ENCODE measurements at places on chromosomes 6 and 20.

DNA sequence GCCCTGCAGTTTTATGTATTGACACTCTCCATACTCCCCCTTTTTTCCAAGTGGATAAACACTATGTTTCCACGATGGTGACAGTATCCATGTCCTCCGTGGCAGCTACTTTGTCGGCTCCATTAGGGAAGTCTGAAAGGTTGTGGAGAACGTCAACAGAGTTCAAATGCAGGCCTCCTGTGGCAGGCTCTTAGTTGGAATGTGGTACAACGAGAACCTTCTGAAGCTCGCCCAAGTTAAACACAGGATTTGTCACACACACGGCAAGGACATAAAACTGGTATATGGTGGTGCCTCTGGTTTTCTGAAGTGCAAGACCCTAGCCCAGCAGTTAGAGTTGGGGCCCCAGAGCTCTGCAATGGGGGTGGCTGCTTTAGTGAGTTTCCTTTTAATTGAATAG lies 187.0 kb upstream of the TAB2 start:
- no peak for DNase-seq

DNA sequence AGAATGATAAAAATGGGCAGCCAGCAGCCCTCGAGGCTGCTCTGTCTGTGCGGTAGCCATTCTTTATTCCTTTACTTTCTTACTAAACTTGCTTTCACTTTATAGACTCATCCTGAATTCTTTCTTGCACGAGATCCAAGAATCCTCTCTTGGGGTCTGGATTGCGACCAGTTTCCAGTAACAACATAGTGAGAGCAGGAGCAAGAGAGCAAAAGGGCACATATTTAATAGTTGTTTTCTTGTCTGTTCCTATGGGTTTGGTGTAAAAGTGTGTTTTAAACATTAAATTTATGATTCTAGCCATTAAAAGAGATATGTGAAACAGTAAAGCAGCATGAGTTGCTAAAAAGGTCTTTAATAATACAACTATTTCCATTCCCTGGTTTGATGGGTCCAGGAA lies 78.8 kb upstream of the OPRM1 start:
- no peak for DNase-seq

DNA sequence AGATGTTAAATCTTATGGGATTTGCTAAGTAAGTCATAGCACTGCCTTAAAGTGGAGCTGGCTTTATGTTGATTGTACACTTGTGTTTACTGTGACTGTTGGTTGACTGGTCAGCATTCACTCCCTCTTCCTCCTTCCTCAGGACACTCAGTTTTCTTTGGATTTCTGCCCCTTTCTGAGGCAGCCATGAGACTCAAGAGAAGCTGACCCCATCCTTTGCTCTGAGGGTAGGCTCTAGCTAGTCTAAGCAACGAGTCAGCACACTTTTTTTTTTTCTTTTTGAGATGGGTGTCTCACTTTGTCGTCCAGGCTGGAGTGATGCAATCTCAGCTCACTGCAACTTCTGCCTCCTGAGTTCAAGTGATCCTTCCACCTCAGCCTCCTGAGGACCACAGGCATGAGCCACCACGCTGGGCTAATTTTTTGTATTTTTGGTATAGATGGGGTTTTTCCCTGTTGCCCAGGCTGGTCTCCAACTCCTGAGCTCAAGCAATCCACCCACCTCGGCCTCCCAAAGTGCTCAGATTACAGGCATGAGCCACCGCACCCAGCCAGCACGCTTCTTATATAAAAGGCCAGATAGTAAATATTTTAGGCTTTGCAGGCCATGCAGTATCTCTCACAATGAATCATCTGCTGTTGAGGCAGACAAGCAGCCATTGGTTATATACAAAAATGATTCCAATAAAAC lies 191.4 kb downstream of the NFATC2 start:
- DNase-seq, result no peak

- no peak for DNase-seq
Observed at GRCh38 chr6:145602726-145603326, 132.5 kb downstream of the EPM2A start.

Data from NCI-H1930 (cell line).